ENCODE measurements at places on chromosomes 13 and 19.
A peak's percentile ranks its signal among the peaks of the same experiment; 100 is the strongest.

DNA sequence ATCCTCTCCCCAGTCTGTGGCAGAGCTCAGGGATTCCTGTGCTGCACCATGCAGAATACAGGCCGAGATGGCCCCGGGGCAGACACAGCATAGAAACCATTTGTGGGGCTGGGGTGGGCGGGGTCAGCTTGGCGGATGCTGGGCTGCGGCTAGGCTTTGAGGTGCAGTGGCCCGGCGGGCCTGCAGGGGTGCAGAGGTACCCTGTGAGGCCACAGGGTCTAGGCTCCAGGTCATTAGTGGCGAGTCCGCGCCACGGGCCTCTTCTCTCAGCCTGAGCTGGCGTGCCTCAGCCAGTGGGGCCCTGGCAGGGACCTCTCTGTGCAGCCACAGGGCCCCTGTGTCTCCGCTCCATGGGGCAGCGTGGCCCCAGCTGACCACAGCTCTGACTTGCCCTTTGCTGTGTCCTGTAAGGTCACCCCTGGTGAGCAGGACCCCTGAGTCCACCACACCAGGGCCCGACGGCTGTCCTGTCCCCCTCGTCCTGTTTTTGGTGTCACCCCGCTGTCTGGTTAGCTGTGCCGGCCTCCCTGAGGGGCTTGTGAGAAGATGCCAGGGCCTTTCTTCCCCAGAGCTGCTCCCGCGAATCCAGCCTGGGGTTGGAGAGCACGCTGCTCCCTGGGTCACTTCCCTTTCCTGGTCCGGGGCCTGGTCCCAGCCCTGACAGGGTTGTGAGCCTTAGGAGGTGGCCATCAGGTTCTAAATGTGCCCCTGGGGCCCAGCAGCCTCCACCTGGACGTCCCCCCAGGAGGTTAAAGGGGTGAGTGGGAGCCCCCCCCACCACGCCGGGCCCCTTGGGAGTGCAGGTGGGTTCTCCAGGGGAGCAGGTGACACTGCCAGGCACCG is 12.1 kb downstream of the KDM4B start:
- ATAC-seq, result no peak

- ATAC-seq, result no peak
These were observed 21.0 kb downstream of the DHX34 start for GRCh38 chr19:47370045-47370611.

GRCh38 chr13:44484562-44485138 is 91.5 kb downstream of the TSC22D1 start:
- no peak for ATAC-seq

GRCh38 chr13:33846303-33847062 is 28.5 kb downstream of the RFC3 start:
- no peak for ATAC-seq

- peak; percentile 65 for ATAC-seq
These were observed 34.0 kb downstream of the DPF1 start for GRCh38 chr19:38190061-38190460.

GRCh38 chr19:56995303-56995702 is 124.5 kb upstream of the USP29 start:
- no peak for ATAC-seq
